ENCODE measurements at places on chromosomes 1 and 21.

- no peak for DNase-seq
Measured at GRCh38 chr1:55712148-55712547, 497.0 kb upstream of the USP24 start.

- DNase-seq: no peak
Measured at GRCh38 chr1:212628046-212628445, 19.5 kb downstream of the ATF3 start.

DNA sequence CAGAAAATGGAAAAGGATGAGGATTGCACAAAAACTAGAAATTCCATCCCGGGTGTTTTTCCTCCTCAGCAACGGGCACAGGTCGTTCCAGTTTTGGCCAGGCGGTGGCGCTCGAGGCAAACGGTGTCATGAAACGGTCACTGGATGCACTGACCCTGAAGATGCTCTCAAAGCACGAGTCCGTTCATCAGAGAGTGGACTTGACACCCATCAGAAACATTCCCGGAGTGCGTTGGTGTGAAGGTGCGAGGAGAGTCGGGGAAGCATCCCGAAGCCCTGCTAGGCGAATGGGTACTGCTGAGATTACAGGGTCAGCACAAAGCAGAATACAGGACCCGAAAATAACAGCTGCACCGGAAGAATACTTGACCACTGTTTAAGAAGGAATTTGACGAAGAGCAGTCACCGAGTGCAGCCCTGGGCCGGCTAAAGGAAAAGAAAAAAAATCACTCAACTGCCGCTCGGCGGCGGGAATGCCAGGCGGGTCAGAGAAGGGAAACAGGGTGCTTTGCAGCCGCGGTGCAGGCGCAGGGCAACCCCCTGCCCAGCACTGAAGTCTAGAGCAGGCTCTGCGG, 71.7 kb upstream of the ETS2 start:
- DNase-seq: peak; percentile 81

GRCh38 chr1:47228644-47229030, 3.4 kb downstream of the TAL1 start:
- DNase-seq: no peak

DNA sequence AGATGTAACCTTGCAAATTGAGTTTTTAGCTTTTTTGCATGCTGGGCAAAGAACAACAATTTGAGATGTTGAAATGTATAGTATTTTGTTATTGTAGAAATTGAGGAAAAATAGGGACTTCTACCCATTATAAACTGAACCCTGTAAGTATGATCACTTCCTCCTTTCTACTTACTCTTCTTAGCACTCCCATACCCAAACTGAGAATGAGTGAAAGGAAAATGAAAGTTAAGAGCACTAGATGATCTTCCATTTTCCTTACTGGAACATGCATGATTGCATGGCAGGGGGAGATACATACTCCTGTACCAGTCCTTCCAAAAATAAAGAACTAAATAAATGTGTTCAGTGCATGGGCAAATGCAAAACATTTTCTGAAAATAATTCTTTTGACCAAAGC, 107.4 kb upstream of the KIAA1614 start:
- no peak for DNase-seq

GRCh38 chr1:233421293-233421692, 93.8 kb downstream of the MAP3K21 start:
- no peak for DNase-seq

DNA sequence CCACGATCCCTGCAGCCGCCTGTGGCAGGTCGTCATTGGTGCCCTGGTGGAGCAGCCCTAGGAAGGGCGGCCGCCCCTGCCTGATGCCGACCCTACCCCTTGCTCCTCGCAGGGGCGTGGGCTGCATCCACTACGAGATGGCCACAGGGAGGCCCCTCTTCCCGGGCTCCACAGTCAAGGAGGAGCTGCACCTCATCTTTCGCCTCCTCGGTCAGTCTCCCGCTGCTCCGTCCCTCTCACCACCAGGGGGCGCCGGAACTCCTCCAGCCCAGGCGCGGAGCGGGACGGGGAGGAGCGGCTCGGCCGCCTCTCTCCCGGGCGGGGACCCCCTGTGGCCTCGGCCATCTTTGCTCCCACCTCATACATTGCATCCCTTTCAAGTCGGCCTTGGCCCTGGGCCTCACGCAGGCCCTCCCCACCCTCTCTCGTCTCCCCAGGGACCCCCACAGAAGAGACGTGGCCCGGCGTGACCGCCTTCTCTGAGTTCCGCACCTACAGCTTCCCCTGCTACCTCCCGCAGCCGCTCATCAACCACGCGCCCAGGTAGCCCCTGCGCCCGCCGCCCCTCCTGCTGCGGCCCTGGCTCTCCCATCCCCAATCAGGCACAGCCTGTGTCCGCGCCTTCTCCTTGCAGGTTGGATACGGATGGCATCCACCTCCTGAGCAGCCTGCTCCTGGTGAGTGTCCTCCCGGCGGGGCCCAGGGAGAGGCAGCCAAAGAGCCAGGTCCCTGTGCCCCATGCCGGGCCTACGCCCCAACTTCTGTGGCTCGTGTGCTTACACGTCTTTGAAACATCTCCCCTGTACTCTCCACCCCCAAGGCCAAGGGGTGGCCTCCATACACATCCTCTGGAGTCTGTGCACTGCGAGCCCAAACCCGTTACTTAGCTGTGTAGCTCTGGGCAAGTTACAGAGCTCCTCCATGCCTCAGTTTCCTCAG, 24.7 kb downstream of the CDK18 start:
- DNase-seq: peak; percentile 65

- peak; percentile 31 for DNase-seq
Measured at GRCh38 chr21:17688912-17689874, 76.5 kb upstream of the BTG3 start.

- DNase-seq: no peak
Measured at GRCh38 chr1:147496571-147497210, 44.6 kb upstream of the BCL9 start.

DNA sequence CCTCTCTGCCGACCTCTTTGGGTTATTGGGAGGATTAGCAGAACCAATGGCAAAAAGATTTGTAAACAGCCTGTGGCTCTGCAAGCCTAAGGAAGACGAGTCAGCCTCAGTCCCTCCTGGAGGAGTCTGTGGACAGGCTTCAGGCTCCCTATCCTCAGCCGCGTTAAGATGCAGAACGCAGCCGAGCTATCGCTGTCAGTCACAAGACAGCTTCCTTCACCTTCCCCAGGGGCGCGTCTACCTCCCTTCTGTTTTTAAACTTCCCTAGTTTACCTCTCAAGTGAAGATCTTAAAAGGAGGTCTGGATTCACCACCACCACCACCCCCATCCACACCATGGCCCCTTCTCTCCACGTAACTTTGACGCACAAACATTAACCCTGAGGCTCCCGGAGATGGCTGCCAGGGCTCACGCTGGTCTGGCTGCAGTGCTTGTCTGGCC, 738 bp downstream of the CAMK1G start:
- DNase-seq: no peak

DNA sequence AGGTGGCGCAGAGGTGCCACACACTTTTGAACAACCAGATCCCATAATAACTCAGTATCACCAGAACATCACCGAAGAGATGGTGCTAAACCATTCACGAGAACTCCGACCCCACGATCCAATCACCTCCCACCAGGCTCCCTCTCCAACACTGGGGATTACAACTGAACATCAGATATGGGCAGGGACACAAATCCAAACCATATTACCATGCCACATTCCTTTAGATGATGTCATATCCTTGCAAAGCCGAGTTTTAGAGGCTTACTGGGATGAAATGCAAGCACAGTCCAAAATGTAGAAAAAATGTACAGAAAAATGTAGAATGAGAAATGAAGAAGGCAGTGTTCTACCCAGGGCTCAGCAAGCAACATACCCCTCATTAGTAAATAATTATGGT, 64.7 kb downstream of the SGIP1 start:
- DNase-seq: no peak

- DNase-seq: peak; percentile 40
Measured at GRCh38 chr1:204073837-204074273, 940 bp downstream of the SOX13 start.

DNA sequence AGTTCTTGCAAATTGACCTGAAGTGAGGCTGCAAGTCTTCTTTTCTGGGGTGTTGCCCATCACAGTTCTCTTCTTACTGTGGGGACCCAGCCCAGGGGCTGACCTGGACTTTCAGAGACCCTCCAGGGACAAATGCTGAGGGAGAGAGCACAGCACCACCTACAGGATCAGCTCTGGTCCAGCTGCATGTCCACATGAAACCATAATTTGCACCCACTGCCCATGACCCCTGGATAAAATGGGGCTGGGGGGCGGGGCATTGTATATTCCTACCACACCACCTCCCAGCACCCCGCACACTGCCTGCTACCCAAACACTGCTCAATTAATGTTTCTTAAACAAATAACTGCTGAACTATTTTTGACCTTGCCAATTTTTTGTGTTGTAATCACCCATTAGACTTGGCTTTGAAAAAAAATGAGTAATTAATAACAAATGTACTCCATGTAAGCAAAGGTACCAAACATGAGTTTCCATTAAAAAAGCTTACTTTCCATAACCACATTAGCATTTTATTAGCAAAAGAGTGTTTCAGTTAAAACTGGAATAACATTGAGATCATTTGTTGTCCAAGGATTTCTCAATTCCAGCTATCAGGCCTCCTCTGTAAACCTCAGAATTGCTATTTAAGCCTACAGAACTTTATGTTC, 168.0 kb upstream of the RAB4A start:
- no peak for DNase-seq

DNA sequence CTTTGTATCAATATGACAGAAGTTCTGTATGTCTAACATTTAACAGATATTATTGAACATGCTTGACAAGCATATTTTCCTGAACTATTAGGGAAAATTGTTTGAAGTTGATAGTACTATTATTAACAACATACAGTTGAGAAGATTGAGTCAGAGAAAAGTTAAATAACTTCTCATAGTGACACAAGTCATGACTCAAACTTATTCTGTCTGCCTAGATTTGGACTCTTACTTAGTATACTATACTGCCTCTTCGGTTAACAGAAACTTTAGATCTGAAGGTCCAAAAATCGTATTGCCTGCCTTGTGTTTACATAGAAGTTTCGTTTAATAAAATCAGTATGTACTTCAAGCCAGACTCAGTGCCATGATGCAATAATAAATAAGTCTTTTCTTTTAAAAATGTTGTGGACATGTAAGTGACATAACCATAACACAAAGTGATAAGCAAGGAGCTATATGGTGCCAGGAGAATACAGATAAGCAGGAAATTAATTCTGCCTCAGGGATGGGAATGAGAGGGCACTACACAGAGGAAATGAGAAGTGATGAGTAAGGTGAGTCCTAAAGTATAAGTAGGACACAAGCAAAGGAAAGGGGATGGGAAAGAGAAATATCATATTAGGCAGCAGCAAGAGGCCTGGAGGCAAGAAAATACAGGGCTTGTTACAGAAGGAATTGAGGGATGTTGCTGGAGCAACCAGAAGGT, 48.1 kb downstream of the LHX9 start:
- no peak for DNase-seq

DNA sequence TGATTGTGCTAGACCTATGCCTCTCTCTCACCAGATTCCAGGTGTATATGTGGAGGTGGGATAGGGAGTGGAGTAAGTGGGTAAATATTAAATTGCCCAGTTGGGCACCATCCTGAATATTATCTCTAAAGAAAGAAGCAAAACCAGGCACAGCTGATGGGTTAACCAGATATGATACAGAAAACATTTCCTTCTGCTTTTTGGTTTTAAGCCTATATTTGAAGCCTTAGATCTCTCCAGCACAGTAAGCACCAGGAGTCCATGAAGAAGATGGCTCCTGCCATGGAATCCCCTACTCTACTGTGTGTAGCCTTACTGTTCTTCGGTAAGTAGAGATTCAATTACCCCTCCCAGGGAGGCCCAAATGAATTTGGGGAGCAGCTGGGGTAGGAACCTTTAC, at the start of gene FCER1A:
FCER1A (plus strand) TSS at position 242 of the 400 bp plus-strand sequence; CDS start at position 271, 29 bp downstream.
- DNase-seq: no peak

DNA sequence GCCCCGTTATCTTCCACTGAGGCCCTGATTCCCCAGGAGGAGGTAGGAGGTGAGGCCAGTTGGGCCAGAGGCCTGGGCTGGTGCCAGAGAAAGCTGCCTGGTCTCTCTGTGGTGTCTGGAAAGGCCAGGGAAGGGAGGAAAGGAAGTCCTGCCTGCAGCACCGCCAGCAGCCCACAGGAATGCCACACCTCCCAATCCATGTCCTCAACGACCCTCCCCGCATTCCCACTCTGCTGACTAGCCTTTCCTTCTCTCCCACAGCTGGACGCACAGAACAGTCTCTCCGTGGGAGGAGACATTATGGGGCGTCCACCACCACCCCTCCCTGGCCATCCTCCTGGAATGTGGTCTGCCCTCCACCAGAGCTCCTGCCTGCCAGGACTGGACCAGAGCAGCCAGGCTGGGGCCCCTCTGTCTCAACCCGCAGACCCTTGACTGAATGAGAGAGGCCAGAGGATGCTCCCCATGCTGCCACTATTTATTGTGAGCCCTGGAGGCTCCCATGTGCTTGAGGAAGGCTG, 18.0 kb downstream of the CSF1 start:
- DNase-seq: no peak

- no peak for DNase-seq
Measured at GRCh38 chr1:114152089-114152507, 1.6 kb downstream of the SYT6 start.

DNA sequence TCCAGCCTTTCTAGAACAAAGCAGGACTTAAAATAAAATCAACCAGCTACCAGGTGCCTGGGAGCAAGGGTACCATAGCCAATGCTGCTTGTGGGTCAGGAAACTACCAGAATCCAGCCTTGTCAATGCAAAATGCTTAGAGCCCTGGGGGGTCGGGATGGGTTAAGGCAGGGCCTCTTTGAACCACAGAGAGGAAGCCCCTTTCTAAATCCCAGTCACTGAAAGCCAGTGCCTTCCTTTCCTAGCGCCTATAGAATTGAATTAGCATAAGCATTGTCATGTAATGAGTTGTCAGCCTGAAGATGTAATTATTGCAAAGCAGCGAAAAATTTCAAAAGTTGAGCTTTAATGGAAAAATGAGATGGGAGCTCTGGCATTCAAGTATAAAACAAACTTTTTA, 176.6 kb upstream of the DAB1 start:
- DNase-seq: no peak

All from pons (tissue), 1 donor.